ENCODE measurements at places on chromosomes 2 and 18. TPM values are rescaled to one million over a fixed set of nuclear protein-coding genes. Genes with fewer than 3 reads are reported as not detected.

GRCh38 chr2:85089585-85089984 is 43.6 kb upstream of the TCF7L1 start:
- DNase-seq: no peak
- H3K27me3 ChIP-seq: peaks cover 43% of the 10 kb centered on the region
- no peak overlapping the region for H3K27ac ChIP-seq

- H3K27ac ChIP-seq: peak overlapping the region; percentile 88
- H3K4me3 ChIP-seq: peak overlapping the region; percentile 95
- no peaks in the 10 kb centered on the region for H3K36me3 ChIP-seq
- no peaks in the 10 kb centered on the region for H3K27me3 ChIP-seq
- peak; percentile 34 for DNase-seq
These were observed 707 bp downstream of the KRCC1 start for GRCh38 chr2:88054782-88055370.

GRCh38 chr2:144162652-144163051 is 357.3 kb downstream of the ZEB2 start:
- H3K4me3 ChIP-seq: no peak overlapping the region
- H3K27ac ChIP-seq: no peak overlapping the region
- H3K36me3 ChIP-seq: no peaks in the 10 kb centered on the region
- no peaks in the 10 kb centered on the region for H3K4me1 ChIP-seq
- DNase-seq: no peak

GRCh38 chr18:78740876-78741275 is 238.7 kb upstream of the SALL3 start:
- no peak overlapping the region for H3K4me3 ChIP-seq
- no peaks in the 10 kb centered on the region for H3K36me3 ChIP-seq
- no peak for DNase-seq

- H3K27ac ChIP-seq: no peak overlapping the region
- H3K27me3 ChIP-seq: no peaks in the 10 kb centered on the region
- H3K4me1 ChIP-seq: peaks cover 12% of the 10 kb centered on the region
- DNase-seq: no peak
These were observed 3.5 kb downstream of the RNF149 start for GRCh38 chr2:101305035-101305434.

DNA sequence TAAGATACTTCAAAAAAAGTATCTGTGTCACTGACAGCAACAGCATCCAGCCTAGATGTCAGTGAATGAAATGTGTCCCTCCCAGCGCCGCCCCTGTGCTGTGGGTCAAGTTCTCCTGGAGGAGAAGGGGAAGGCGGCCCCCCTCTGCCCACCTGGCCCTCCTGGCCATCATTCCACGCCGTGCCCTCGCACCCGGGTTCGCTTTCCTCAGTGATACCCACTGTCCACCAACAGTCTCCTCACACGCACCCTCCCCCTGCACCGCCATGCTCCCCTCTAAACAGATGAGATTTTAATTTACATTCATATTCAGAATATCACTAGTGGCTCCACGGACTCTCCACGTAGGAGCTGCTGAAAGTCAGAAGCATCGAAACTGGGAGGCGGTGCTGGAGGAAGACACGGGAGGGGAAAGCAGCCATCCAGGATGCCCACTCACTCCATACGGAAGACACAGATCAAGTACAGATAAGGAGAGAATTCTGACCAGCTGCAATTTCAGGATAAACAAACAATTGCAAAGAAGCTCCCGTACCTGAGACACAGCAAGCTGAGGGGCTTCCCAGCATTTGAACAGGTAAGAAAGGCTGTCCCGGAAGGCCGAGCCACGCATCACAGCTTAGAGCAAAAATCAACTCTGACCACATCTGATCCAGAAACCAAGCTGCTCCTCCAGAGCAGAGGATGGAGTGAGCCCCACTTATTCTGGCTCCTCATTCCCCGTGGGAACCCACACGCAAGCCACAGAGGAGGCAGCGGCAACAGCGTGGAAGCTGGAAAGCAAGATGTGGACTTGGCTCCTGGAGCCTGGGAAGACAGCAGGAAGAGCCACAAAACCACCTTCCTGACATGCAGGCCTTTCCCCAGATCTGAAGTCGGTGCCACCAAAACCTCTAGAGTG is 49.7 kb downstream of the PXDN start:
- no peak overlapping the region for H3K27ac ChIP-seq
- H3K4me1 ChIP-seq: peaks cover 17% of the 10 kb centered on the region
- H3K36me3 ChIP-seq: peaks cover 19% of the 10 kb centered on the region
- no peaks in the 10 kb centered on the region for H3K27me3 ChIP-seq
- no peak for DNase-seq

GRCh38 chr18:58580078-58580477 is 48.8 kb downstream of the ALPK2 start:
- H3K36me3 ChIP-seq: peaks cover 3% of the 10 kb centered on the region
- no peaks in the 10 kb centered on the region for H3K27me3 ChIP-seq
- DNase-seq: peak; percentile 43
- H3K4me1 ChIP-seq: peaks cover 28% of the 10 kb centered on the region

DNA sequence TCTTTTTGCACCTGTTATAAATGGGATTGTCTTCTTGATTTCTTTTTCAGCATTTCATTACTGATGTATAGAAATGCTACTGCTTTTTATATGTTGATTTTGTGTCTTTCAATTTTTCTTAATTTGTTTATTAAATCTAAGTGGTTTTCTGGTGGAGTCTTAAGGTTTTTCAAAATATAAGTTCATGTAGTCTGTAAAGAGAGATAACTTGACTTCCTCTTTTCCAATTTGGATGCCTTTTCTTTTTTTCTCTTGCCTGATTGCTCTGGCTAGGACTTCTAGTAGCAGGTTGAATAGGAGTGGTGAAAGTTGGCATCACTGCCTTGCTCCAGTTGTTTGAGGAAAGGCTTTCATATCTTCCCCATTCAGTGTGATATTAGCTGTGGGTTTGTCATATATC is 28.6 kb upstream of the GALNT5 start:
- no peak overlapping the region for H3K4me3 ChIP-seq
- no peaks in the 10 kb centered on the region for H3K27me3 ChIP-seq
- no peaks in the 10 kb centered on the region for H3K36me3 ChIP-seq
- peaks cover 14% of the 10 kb centered on the region for H3K4me1 ChIP-seq
- no peak for DNase-seq

LAMA1 gene
- total RNA-seq: 11.4 TPM
